ENCODE measurements at places on chromosomes 5 and 9.

- peak; percentile 83 for DNase-seq
Observed at GRCh38 chr9:121783521-121784507, 132.4 kb downstream of the DAB2IP start.

- DNase-seq: no peak
Observed at GRCh38 chr5:140674211-140674610, 835 bp upstream of the DND1 start.

- peak; percentile 13 for DNase-seq
Observed at GRCh38 chr9:16266648-16267276, 603.7 kb downstream of the BNC2 start.

- DNase-seq: no peak
Observed at GRCh38 chr5:179161901-179162300, 101.7 kb downstream of the ZNF354C start.

- DNase-seq: no peak
Observed at GRCh38 chr9:77586591-77586990, 61.5 kb downstream of the GNA14 start.

GRCh38 chr5:116543501-116543900 lies 31.1 kb downstream of the SEMA6A start:
- no peak for DNase-seq

GRCh38 chr5:35884191-35884769 lies 27.6 kb downstream of the IL7R start:
- no peak for DNase-seq

DNA sequence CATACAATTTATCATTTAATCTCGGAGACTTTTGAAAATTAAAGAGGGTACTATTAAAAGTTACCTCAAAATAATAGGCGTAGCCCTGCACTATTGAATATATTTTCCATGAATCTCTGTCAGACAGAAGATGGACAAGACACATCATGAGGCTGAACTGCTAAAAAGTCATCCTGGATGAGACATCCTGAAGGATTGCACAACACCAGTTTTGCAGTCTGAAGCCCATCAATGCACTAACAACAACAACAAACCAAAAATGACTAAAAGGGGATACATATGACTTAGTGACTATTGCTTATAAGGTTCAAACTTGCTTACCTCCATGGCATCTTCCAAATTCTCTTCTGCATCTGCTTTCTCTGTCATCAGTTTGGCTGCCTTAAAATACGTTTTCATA lies 15.7 kb downstream of the LMBRD2 start:
- no peak for DNase-seq

GRCh38 chr5:92309336-92309991 lies 926.3 kb upstream of the ARRDC3 start:
- peak; percentile 36 for DNase-seq

DNA sequence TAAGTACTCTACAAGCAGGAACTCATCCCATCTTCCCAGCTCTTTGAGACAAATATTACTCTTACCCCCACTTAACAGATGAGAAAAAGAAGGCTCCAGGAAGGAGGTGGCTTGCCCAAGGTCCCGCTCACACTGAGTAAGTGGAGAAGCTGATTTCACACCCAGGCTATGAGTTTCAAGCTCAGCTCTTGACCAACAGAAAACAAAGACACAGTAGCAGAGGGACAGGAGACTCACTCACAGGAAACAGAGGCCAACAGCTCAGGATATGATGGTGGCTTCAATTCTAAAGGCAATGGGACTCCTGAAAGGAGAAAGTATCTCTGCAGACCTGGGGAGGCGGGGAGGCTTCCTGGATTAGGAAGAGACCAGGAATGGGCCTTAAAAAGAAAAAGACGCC lies 6.7 kb upstream of the TCF7 start:
- no peak for DNase-seq

GRCh38 chr5:140627972-140628371 lies 5.0 kb downstream of the CD14 start:
- no peak for DNase-seq

- no peak for DNase-seq
Observed at GRCh38 chr5:125311743-125312142, 565.3 kb upstream of the ZNF608 start.

DNA sequence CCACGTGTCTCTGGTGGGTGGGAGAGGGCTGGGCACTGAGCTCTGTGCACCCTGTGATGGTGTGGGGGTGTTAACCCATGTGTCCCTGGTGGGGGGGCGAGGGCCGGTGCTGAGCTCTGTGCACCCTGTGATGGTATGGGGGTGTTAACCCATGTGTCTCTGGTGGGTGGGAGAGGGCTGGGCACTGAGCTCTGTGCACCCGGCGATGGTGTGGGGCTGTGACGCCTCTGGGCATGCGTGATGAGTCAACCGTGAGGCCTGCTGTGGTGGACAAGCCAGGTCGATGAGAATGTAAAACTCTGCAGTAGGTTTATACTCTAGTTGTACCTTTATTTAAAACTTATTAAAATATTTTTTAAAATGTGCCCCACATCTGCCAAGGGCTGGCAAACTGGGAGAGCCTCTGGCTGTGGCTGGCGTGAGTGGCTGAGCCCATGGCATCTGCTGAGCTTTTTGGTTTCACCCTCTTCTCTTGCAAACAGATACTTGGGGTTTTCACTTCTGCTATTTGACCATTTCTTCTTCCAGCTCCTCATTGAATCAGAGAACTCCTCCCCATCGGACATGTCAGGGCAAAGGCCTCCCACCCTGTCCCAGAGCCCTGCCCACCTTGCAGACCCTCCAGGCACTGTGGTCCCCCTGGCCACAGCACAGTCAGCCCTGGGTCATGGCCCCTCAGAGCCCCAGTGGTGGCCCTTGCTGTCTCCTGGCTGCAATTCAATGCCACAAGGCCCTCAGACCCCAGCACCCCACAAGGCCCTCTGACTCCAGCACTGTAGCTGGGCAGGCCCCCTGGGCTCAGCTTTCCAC lies 18.5 kb upstream of the EXOC3 start:
- no peak for DNase-seq

DNA sequence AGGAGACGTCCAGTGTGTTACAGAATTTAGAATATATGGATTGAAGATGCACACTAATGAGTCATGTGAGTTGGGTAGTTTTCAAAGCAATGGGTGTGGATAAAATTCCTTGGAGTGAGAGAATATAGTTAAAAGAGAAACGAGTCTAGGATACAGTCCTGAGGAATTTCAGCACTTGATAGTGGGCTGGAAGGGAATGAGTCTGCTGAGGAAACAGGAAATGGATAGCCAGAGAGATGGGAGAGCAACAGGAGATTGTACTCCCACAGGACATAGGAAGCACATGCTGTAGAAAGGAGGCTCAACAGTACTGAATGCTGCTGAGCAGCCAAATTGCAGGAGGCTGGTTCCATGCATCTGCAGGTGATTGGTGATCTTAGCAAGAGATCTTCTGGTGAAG lies 68.1 kb downstream of the FBN2 start:
- no peak for DNase-seq

- no peak for DNase-seq
Observed at GRCh38 chr5:169474226-169474625, 109.3 kb upstream of the SPDL1 start.

DNA sequence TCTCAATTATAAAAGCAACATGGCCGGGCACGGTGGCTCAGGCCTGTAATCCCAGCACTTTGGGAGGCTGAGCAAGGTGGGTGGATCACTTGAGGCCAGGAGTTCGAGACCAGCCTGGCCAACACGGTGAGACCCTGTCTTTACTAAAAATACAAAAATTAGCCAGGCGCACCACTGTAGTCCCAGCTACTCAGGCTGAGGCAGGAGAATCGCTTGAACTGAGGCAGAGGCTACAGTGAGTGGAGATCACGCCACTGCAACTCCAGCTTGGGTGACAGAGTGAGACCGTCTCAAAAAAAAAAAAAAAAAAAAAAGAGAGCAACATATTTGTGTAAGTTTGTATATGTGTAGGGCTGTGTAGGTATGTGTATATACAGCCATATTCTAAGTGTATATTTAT lies 7.5 kb downstream of the RPS6 start:
- no peak for DNase-seq

GRCh38 chr9:23171479-23171878 lies 654.6 kb downstream of the ELAVL2 start:
- DNase-seq: no peak

DNA sequence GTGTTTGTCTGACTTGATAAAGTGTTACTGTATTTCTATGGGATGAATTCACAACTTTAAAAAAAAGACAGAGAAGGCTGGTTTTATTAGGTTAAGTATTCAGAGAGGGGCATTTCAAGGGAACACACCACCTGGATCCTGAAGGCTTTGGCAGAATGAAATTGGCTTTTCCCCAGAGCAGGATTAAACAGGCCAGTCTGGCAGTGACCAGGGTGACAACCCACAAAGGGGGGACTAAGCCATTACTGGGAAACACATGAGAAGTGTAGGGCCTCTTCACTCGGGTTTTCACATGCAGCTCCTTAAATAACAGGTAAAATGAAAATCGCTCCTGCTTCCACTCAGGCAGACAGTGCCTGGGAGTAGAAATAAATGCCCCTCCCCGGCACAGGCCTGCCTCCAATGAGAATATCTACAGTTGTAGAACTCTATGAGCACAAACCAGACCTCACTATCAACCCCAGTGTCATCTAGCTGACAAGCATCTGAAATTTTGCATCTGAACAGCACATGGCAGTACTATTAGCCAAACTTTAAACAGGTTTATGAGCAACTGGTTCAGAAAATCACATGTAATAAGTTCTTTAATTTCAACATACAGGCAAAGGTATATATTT lies 85.8 kb downstream of the LHFPL2 start:
- DNase-seq: no peak
